ENCODE measurements at places on chromosomes 6 and 20.

DNA sequence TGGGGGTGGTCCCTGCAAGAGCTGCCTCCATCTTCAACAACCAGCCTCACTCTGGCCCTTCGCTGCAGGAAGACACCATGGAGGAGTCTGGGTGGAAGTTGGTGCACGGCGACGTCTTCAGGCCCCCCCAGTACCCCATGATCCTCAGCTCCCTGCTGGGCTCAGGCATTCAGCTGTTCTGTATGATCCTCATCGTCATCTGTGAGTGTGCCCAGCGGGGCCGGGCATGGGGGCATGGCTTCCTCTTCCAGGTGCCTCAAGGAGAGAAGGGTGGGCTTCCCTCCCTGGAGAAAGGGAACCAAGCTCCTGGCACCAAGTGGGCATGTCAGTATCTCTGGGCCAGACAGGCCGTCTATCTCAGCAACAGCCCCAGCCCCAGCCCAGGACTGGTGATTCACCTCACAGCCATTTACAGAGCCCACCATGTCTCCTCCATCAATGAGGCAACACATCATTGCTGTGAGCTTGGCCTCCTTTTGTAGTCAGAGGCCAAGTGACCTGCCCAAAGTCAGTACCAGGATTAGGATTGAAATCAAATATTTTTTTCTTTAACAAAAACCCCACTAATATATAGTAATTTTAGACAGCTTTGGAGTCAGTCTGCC, 40.2 kb downstream of the TM9SF4 start:
- no peak for DNase-seq

DNA sequence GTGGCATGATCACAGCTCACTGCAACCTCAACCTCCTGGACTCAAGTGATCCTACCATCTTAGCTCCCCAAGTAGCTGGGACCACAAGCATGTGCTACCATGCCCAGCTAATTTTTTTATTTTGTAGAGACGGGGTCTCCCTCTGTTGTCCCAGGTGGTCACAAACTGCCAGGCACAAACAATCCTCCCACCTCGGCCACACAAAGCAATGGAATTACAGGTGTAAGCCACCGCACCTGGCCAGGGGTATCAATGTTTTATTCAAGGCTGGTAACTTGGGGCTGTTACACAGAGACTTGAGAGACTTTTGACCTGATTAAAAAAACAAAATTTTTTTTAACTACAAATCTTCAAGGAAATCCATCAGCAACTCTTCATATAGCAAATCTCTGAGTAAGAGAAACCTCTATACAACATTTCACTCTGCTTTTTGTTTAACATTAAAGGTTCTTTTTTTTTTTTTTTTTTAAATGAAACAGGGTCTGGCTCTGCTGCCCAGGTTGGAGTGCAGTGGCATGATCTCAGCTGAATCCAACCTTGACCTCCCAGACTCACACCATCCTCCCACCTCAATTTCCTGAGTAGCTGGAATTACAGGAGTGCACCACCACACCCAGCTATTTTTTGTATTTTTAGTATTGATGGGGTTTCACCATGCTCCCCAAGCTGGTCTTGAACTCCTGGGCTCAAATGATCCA, 5.9 kb downstream of the EIF2S2 start:
- no peak for DNase-seq

GRCh38 chr20:13363473-13363872, 142.4 kb downstream of the ISM1 start:
- no peak for DNase-seq

DNA sequence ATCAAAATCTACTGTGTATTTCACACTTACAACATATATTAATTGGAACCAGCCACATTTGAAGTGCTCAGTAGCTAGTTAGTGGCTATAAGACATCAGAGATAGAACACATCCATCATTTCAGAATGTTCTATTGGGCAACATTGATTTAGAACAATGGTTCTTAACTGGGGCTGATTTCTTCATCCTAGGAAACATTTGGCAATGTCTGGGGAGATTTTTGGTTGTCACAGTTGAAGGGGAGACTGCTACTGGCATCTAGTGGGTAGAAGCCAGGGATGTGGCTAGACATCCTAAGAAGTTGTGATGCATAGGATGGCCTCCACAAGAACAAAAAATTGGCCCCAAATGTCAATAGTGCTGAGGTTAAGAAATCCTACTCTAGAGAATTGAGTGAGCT, 132.5 kb downstream of the OLIG3 start:
- DNase-seq: no peak

GRCh38 chr6:123802351-123802696, 1.3 kb upstream of the NKAIN2 start:
- no peak for DNase-seq

GRCh38 chr6:136812174-136812573, 10.2 kb upstream of the PEX7 start:
- DNase-seq: no peak

DNA sequence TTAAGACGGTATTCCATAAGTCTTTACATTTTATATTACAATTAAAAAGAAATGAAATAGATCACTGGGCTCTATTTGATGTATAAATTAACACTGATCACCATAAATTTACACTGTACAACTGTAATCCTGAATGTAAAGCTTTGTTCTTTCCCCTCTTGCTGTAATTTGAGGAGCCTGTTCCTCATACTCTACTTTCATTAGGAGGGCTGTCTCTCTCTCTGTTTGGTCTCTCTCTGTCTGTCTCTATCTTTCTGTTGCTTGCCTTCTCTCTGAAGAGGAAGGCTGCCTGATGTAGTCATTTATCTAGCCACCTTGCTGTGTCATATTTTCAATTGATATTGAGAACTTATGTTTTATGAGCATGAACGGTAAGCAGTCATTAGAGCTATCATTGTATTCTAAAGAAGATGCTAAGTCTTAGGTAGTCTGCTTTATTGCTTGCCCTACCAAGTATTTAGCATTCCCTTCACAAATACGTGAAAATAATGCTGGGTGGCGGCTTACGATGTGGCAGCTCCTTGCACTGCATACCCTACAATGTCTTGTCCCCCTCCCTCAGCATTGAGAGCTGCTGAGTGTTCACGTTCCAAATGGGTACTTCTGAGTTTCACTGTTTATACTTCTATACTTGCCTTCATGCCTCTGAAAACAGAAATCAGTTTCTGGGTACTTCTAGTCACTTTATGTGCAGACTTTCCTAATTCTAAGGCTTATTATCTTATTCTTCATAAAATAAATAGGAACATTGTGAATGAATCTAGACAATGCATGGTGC, 205.5 kb downstream of the NKAIN2 start:
- DNase-seq: no peak

- DNase-seq: no peak
Observed at GRCh38 chr6:166435574-166435973, 52.8 kb upstream of the MPC1 start.

GRCh38 chr20:40572251-40572650, 116.8 kb downstream of the MAFB start:
- no peak for DNase-seq

DNA sequence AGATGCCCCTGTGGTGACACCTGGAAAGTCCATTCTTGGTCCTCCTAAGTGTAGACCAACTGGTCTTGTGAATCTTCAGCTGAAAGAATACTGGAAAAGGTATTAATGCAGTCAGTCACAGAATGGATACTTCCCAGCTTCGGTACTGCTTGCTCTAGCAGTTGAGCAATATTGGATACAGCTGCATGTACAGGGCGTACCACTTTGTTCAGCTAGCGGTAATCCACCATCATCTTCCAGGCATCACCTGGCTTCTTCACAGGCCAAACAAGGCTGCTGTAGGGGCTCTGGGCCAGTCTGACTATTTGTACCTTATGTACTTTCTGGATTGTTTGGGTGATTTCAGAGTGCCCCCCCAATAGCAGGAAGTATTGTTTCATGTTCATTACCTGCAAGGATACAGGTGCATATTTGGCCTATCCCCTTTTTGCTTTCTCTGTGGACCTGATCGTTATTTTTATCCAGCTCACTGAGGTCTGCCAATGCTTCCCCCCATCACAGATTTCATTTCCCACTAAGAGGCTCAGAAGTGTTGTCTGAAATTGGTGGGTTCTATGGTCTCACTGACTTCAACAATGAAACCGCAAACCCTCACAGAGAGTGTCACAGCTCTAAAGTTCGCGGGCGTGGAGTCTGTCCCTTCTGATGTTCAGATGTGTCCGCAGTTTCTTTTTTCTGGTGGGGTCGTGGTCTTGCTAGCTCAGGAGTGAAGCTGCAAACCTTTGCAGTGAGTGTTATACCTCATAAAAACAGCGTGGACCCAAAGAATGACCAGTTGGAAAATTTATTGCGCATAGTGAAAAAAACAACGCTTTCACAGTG, 52.2 kb downstream of the TRIM27 start:
- DNase-seq: no peak

DNA sequence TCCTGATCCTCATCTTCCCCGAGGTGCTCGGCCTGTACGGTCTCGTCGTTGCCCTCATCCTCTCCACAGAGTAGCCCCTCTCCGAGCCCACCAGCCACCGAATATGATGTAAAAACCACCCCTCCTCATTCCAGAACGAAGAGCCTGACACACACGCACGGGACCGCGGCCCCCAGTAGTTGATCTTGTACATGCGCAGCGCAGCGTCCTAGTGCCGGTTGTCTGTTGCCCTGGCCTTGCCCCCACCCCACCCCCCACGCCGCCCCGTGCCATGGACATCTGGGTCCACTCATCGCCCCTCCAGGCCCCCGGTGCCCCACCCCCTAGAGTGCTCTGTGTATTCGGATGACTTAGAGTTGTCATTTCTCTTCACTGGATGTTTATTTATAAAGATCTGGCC, 5.2 kb upstream of the PRPH2 start:
- no peak for DNase-seq

GRCh38 chr20:53943522-53944291, 126.7 kb downstream of the BCAS1 start:
- DNase-seq: peak; percentile 28

Data from activated CD4-positive, alpha-beta T cell treated with anti-CD3 and anti-CD28 coated beads, Interleukin-2, Interleukin-6, amounts not matched to agents 100 ng/mL and 50 ng/mL, durations not matched to agents 16 hours and 8 hours (primary cell).